Esophagus muscularis mucosa (tissue), 4 donors: ENCODE measurements at places on chromosomes 5 and 9. TPM values are rescaled to one million over a fixed set of nuclear protein-coding genes. Genes with fewer than 3 reads are reported as not detected.

DNA sequence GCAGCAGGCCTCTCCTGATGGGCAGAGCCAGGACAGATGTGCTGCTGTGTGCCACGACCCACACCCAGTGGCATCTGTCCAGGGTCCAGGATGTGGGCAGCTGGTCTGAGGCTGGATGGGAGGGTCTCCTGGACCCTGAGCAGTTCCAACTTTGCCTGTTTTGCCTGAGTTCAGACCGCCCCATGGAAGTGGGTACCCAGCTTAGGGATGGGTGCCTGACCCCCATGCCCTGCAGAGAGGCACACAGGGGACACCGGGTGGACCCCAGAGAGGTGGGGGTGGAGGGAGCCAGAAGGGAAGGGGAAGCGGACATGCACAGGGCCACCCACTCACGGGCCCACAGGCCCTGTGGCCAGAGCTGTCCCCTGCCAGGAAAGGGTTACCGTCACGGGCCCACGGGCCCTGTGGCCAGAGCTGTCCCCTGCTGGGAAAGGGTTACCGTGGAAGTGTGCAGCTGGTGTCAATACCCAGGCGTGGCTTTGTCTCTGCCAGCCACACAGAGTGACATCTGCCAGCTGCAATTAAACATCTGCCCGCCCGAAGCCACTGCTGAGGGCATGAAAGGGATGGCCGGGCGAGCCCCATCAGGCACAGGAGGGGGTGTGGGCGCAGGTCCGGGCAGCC, 50.0 kb downstream of the NACC2 start:
- no peak for DNase-seq
- H3K27ac ChIP-seq: no peak overlapping the region
- H3K36me3 ChIP-seq: peaks cover 60% of the 10 kb centered on the region
- H3K27me3 ChIP-seq: no peaks in the 10 kb centered on the region
- peaks cover 70% of the 10 kb centered on the region for H3K4me1 ChIP-seq

DNA sequence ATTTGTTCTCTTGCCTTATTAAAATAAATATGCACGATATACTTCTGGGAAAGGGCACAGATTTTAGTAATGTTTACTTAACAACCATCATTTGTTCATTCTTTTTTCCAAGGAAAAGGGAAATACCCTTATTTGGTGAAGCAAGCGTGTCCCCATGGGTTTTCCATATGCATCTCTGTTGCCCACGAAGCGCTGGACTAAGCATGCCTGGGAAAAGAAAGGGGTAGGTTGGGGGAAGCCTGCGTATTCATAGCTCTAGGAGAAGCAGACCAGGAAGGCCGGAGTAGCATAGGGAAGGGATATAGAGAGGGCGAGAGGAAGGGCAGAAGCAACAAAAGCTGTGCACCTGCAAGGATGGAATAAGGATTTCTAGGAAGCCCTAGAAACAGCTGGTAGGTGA, 61.8 kb upstream of the ACO1 start:
- DNase-seq: no peak
- H3K27me3 ChIP-seq: no peaks in the 10 kb centered on the region
- H3K4me1 ChIP-seq: no peaks in the 10 kb centered on the region

- H3K4me1 ChIP-seq: peaks cover 15% of the 10 kb centered on the region
- H3K27me3 ChIP-seq: no peaks in the 10 kb centered on the region
- no peaks in the 10 kb centered on the region for H3K36me3 ChIP-seq
- no peak for DNase-seq
- no peak overlapping the region for H3K4me3 ChIP-seq
These were observed 106.4 kb upstream of the ELL2 start for GRCh38 chr5:96067894-96068614.

- H3K27me3 ChIP-seq: no peaks in the 10 kb centered on the region
- no peak overlapping the region for H3K27ac ChIP-seq
- H3K36me3 ChIP-seq: no peaks in the 10 kb centered on the region
- H3K4me1 ChIP-seq: no peaks in the 10 kb centered on the region
These were observed 21.7 kb upstream of the TCOF1 start for GRCh38 chr5:150335778-150336177.

- no peak for DNase-seq
- H3K27ac ChIP-seq: no peak overlapping the region
- peaks cover 19% of the 10 kb centered on the region for H3K4me1 ChIP-seq
- no peaks in the 10 kb centered on the region for H3K36me3 ChIP-seq
- no peaks in the 10 kb centered on the region for H3K27me3 ChIP-seq
- no peak overlapping the region for H3K4me3 ChIP-seq
These were observed 13.9 kb upstream of the LPCAT1 start for GRCh38 chr5:1537603-1538154.

DNA sequence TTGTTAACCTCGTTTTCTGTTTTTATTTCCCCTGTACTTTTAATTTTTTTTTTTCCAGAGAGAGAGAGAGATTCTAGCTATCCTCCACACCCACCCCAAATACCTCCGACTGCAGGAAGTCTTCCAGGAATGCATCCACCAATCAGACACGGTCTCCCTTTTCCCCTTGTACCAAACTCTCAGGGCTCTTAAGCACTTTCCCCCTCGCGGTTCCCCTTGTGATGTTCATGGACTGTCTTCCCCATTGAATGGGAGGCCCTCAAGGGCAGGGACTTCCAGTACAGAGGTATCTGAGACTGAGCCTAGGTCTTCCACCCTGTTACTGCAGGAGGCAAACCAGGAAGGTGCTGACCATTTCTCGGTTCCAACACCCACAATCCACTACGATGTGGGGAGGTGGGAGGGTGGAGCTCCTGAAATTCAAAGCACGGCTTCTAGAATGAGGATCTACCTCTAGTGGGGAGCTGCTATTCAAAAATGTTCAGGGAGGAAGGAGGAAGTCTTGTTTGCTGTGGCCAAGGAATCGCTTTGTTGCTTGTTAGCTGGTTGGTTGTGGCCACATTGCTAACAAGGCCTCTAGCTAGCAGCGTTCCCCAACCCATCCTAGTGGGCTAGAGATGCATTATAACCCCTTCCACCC, 37.5 kb upstream of the PTGS1 start:
- no peaks in the 10 kb centered on the region for H3K27me3 ChIP-seq
- H3K4me3 ChIP-seq: no peak overlapping the region
- H3K4me1 ChIP-seq: no peaks in the 10 kb centered on the region
- DNase-seq: no peak
- no peak overlapping the region for H3K27ac ChIP-seq
- no peaks in the 10 kb centered on the region for H3K36me3 ChIP-seq

DNA sequence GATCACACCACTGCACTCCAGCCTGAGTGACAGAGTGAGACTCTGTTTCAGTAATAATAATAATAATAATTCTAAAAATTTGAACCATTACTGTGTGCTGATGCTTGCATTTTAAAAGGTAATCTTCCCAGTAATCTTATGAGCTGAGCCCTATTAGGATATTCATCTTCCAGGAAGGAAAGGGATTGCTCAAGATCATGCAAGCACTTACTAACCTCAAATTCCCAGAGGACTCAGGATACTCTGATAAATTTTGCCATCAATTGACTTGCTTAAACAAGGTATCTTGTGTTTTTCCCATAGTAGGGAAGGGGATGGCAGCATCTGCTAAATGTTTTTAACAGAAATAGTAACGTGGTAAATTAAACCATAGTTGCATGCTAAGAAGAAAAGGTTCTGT, 176.4 kb upstream of the MRPS30 start:
- H3K27ac ChIP-seq: no peak overlapping the region
- DNase-seq: no peak
- no peaks in the 10 kb centered on the region for H3K27me3 ChIP-seq
- H3K4me1 ChIP-seq: peaks cover 4% of the 10 kb centered on the region

- no peaks in the 10 kb centered on the region for H3K27me3 ChIP-seq
- no peak for DNase-seq
- no peaks in the 10 kb centered on the region for H3K36me3 ChIP-seq
- H3K4me1 ChIP-seq: peaks cover 28% of the 10 kb centered on the region
These were observed 26.6 kb upstream of the TUSC1 start for GRCh38 chr9:25704800-25705199.

DNA sequence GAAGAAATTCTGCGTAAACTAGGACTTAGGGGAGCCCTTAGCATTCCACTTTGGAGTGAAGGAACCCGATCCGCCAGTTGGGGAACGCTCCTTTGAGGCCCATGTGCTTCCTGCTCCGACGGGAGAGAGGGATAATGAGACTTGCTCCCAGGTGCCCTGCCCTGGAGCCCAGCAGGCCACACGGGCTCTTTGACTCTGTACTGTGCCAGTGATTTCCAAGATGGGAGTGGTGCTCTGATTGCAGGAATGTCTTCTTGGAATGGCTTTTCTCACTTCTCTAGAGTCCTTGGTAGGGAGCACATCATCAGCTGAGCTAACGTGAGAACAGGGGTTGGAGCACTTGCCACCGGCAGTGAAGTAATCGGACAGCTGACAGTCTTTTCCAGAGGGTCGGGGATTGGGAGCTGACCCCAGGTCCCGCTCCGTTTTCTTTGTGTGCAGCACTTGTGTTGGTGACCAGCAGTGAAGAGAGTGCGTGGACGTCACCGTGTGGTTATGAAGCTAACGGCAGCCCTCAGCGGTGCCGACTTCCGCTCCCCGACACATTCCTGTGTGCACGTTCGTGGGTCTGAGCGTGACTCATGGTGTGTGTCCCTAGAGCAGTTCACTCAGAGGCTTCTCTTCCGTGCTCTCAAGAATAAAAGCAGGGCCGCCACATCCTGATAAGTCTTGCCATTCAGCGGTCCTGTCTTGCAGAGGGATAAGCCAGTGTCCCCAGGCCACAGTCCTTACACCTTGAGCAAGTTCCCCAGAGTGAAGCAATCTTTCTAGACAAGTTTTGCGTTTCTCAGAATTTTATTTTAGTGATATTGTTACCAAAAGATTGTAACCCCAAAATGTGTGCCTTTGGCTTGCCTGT, 25.6 kb downstream of the ABL1 start:
- peak overlapping the region; percentile 15 for H3K4me3 ChIP-seq
- peak; percentile 97 for DNase-seq
- no peaks in the 10 kb centered on the region for H3K27me3 ChIP-seq
- peaks cover 64% of the 10 kb centered on the region for H3K36me3 ChIP-seq
- peaks cover 51% of the 10 kb centered on the region for H3K4me1 ChIP-seq
- H3K27ac ChIP-seq: peak overlapping the region; percentile 82

DNA sequence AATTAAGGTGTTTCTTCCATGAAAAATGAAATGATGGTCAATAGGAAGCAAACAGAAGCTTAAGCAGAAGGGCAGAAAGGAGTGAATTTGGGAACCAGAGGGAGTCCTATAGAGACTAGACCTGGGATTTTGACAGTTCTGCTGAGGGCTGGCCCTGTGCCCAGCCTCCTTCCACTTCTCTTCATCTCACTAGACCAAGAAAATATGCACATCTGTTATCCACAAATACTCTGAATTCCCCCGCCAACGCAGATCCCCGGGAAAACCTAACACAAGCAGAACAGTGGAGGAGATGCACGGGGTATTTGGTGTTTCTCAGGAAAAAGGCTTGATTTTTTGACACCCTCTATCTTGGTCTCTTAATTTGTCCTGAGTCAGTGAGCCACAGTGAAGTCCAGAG, 22.7 kb downstream of the GRIA1 start:
- H3K27ac ChIP-seq: no peak overlapping the region
- H3K4me3 ChIP-seq: no peak overlapping the region
- DNase-seq: peak; percentile 66
- no peaks in the 10 kb centered on the region for H3K36me3 ChIP-seq
- no peaks in the 10 kb centered on the region for H3K4me1 ChIP-seq

- no peaks in the 10 kb centered on the region for H3K27me3 ChIP-seq
- H3K4me3 ChIP-seq: no peak overlapping the region
- no peak for DNase-seq
- H3K27ac ChIP-seq: no peak overlapping the region
These were observed 148.0 kb downstream of the PCSK5 start for GRCh38 chr9:76038431-76038830.

- DNase-seq: peak; percentile 96
- H3K4me1 ChIP-seq: peaks cover 3% of the 10 kb centered on the region
- H3K4me3 ChIP-seq: peak overlapping the region; percentile 58
- H3K27ac ChIP-seq: peak overlapping the region; percentile 96
- no peaks in the 10 kb centered on the region for H3K36me3 ChIP-seq
- H3K27me3 ChIP-seq: no peaks in the 10 kb centered on the region
These were observed 143.6 kb downstream of the BNC2 start for GRCh38 chr9:16726718-16727451.

- no peaks in the 10 kb centered on the region for H3K4me1 ChIP-seq
- no peak overlapping the region for H3K27ac ChIP-seq
- H3K27me3 ChIP-seq: no peaks in the 10 kb centered on the region
- no peaks in the 10 kb centered on the region for H3K36me3 ChIP-seq
- DNase-seq: no peak
These were observed 245.7 kb upstream of the SLC30A5 start for GRCh38 chr5:68848091-68848490.

- H3K4me3 ChIP-seq: no peak overlapping the region
- DNase-seq: no peak
- H3K4me1 ChIP-seq: peaks cover 11% of the 10 kb centered on the region
These were observed 39.9 kb downstream of the RHOBTB3 start for GRCh38 chr5:95770830-95771708.

DNA sequence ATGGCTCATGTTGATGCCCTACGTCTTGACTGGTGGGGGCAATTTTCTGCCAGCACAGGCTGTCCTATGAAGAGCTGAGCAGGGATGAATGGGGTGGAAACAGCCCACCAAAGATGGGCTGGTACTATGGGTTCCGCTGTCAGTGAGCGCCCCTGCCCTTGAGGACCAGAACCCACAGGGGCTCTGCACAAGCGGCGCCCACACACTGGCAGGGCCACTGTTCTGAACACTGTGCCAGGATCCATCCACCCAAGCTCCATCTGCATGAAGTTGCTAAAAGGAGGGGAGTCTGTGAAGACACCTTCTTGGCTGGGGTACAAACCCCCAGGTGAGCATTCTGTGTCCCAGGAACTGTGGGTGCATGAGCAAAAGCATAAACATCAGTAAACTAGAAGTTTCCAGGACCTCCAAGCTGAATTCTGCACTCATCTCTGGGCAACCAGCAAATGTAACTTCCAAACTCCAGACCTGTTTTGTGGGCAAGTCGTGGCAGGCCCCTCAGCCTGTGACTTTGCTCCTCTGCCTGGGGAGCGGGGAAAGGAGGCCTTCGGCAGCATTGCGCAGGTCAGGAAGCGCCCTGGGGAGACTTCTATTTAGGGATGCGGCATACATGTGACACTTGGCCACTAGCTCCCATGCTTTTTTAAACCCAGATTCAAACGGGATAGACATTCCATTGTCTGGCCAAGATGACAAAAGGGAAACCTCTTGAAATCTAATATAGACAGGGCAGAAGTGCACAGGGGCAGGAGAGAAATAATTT, 48.9 kb downstream of the PTPN3 start:
- DNase-seq: no peak
- H3K4me1 ChIP-seq: no peaks in the 10 kb centered on the region
- H3K27me3 ChIP-seq: no peaks in the 10 kb centered on the region
- H3K4me3 ChIP-seq: no peak overlapping the region
- H3K27ac ChIP-seq: no peak overlapping the region
- no peaks in the 10 kb centered on the region for H3K36me3 ChIP-seq

Gene NUTM2G
- total RNA-seq: not detected

Gene ANKRD34B
- not detected for total RNA-seq

Gene CAAP1
- total RNA-seq: 15.4 TPM

Gene TMC1
- total RNA-seq: not detected

Gene IFNW1
- not detected for total RNA-seq
